Epithelial cell of proximal tubule (primary cell): ENCODE measurements at places on chromosomes 3 and 15. TPM values are rescaled to one million over a fixed set of nuclear protein-coding genes. Genes with fewer than 3 reads are reported as not detected.

RTP3 gene
- total RNA-seq: not detected in 2 replicates

ZWILCH gene
- total RNA-seq: 30.6 and 40.2 TPM in 2 replicates

EIF3J gene
- 50.4 and 52.3 TPM in 2 replicates for total RNA-seq

ZNF717 gene
- total RNA-seq: 3.8 and 3.9 TPM in 2 replicates

DNA sequence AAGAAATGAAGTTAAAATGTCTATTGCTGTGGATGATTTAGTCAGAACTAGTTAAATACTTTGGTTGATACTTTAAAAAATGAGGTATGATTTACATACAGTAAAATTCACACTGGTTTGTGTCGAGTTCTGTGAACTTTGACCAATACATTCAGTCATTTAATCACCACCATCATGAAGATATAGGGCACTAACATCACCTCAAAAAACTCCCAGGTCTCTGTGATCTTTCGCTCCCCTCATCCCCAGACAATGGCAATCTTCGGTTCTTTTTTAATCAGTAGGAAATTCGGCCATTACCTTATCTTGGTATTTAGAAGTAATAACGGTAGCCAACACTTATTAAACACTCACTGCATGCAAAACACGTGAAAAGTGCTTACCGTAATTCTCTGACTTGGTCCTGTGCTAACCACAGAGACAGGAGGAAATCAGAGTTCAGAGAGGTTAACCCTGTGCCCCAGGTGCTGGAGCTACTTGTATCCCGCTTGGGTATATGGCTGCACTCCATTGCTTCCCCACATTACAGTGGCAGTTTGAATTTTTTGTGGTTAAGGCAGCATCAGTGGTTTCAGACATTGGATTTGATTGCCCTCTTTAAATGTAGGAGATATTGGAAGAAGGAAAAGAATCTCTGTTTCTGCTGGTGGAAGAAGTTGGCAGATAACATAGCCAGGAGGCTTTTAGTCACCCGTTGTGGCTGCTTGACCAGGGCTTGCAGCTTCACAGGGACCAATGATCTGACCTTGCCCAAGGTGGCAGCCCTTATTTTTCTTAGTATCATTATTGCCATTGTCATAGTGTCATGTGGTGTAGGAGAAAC, 4.2 kb downstream of the PLCL2 start:
- no peak for DNase-seq

GRCh38 chr15:77768107-77768506, 135.4 kb upstream of the LINGO1 start:
- no peak for DNase-seq

DNA sequence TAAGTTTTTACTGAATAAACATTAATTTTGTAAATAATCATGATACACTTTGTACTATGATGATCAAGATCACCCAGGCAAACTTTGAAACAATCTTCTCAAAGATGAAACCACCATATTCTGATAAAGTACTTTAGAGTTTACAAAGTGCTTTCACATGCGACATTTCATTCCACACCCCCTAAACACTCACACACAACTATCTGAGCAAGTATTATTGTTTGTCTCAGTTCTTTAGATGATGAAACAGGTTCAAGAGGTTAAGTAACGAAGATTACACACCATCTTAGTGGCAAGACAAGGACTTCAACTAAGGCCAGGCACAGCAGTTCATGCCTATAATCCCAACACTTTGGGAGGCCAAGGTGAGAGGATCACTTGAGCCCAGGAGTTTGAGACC, 37.6 kb downstream of the ZNF148 start:
- DNase-seq: no peak

- DNase-seq: no peak
Observed at GRCh38 chr3:176490357-176490756, 706.9 kb downstream of the TBL1XR1 start.

DNA sequence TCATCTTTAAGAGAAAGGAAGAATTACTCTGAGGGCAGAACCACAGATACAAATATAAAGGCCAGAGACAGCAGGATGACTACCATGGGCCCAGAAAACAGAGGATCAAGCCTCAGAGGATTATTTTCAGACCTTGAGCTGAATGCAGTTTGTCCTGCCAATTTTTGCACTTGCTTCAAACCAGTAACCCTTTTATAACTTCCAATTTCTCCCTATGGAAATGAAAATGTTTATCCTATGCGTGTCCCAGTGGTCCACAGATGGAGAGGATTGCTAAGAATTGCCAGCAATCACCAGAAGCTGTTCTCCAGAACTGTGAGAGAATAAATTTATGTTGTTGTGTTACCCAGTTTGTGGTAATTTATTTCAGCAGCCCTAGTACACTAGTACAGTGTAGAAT, 26.4 kb upstream of the MME start:
- no peak for DNase-seq

- DNase-seq: peak; percentile 29
Observed at GRCh38 chr3:188881954-188882641, 289.7 kb upstream of the TPRG1 start.

GRCh38 chr3:8157640-8158039, 344.0 kb upstream of the LMCD1 start:
- DNase-seq: no peak

DNA sequence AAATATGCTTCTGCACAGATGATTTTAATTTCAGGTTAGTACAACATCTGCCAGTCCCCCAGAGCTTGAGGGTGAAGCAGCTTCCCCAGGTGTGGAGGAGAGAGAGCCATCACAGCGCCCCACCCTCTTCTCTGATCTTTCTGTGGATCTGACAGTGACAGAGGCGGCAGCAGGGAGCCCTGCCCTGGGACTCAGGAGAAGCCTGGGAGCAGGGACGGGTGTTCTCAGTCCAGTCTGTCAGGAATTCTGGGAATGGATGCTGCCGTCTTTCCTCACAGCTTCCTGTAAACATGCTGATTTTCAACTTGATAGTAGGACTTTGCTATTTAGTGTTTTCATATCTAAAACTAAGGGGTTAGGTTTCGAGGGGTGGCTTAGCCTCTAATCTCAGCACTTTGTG, 11.4 kb upstream of the RAB8B start:
- DNase-seq: no peak

GRCh38 chr3:190012784-190013183, 107.9 kb downstream of the P3H2 start:
- DNase-seq: no peak

DNA sequence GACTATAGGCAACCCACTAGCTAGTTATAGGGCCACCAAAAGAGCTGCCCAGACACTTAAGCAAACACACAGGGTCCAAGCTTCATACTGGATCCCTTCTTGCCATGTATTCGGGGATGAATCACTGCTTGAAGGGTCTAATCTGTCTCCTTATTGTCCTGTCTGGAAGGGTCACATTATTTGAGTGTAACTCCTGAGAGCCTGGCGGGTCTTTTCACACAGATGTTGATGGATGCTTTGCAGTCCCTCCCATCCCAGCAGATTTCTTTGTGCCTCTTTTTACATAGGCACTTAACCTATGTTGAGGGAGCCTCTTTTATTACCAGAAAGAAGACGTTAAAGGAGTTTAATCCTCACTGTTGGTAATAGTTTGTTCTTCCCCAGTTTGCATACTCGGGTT, 56.6 kb downstream of the BBX start:
- no peak for DNase-seq

- DNase-seq: no peak
Observed at GRCh38 chr3:67228136-67228535, 230.0 kb downstream of the KBTBD8 start.

DNA sequence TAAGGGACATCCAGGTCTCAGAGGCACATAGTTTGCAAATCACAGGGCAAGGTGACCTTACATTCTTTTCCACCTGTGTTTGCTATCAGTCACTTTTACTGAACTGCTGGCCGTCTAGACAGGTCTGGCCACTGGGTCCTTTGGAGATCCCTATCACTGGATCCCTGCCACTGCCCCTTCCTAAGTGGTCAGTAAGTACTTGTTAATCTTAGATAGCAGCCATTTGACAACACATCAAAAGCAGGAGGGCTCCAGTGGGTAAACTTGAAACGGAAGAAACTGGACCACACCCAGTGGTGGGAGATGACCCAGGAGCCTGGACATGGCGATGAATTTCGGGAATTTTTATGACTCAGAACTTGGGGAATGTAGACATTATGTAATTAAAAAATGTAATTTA, 28.9 kb upstream of the RASGRP1 start:
- no peak for DNase-seq

DNA sequence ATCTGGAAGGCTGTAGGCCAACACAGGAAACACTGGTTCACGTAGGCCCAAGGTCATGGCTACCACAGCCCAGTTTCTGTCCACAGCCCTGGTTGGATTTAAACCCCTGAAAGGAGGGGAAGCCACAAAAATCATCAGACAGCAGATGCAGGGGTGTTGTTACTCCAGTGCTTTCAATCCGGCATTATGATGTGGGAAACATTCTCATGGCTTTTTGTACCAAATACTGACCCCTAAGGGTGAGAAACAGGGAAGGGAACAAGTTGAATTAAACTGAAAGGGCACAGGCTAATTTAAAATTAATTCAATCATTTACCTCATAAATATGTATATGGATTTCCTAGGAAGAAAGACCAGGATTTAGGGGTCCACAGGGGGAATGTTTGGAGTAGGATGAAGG, 375.6 kb downstream of the CTNNB1 start:
- no peak for DNase-seq

- DNase-seq: no peak
Observed at GRCh38 chr3:103060242-103060641, 625.4 kb downstream of the ZPLD1 start.

- DNase-seq: no peak
Observed at GRCh38 chr3:189622629-189623028, 8.6 kb upstream of the TP63 start.
